ENCODE measurements at places on chromosomes 16 and 17.

DNA sequence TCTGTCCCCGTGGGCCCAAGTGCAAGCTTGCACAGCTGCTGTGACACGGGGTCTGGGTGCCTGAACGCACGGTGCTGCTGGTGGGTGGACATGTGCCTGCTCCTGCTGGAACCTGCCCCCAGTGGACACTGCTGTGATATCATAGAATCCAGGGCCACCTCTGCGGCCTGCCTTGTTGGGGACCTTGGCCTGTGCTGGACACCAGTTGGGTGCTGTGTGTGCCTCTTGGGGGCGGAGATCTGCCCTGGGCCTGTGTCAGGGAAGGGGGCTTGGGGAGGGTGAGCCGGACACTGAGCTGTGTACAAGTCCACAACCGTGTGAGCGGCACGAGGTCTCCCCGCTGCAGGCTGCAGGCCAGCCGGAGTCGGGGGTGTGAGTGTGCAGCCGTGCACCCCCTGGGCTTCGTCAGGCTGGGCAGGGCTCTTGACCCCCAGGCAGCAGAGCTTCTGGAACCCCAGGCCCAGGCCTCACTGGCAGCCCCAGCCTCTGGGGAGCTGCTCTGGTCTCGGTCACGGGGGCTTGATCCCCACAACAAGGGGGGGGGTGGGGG lies 33.3 kb downstream of the GSE1 start:
- no peak for DNase-seq

- peak; percentile 90 for DNase-seq
These were observed 25.8 kb downstream of the WSB1 start for GRCh38 chr17:27319541-27320221.

- DNase-seq: peak; percentile 73
These were observed 1.2 kb downstream of the RTN4RL1 start for GRCh38 chr17:2023692-2024571.

- DNase-seq: no peak
These were observed 43.3 kb upstream of the CHMP6 start for GRCh38 chr17:80948019-80948975.

GRCh38 chr16:80993307-80993706 lies 13.4 kb downstream of the CMC2 start:
- DNase-seq: no peak

DNA sequence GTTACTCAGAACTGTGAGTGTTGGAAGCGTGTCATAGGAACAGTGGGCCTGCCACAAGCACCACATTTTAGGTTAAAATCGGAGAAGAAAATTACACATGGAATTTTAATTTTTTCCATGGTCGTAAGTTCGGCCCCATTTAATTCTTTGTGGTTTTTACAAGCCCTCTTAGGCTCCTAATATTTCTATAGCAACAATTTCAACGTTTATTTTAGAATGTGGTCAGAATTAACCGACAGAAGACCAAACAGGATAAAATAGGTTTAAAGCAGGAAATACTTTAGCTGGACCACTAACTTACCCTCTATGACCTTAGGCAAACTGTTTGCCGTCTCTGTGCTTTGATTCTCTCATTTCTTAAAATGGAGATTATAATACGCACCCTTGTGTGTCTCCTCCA lies 69.9 kb downstream of the FTO start:
- no peak for DNase-seq

DNA sequence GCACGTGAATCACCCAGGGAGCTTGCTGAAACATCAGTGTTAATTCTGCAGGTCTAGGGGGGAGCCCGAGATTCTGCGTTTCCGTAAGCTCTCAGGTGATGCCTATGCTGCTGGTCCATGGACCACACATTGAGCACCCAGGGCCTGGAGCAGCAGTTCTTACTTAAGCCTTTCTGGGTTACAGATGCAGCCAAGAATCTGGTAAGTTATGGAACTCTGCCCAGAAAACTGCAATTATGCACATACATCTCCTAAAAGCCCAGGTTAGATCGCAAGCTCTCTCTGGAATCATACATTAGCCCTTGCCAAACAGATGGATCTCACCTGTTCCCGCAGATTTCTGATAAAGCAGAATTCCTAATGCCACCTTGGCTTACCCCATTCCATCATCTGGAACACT lies 265.9 kb upstream of the SALL1 start:
- no peak for DNase-seq

GRCh38 chr17:3003296-3004149 lies 59.9 kb downstream of the OR1D5 start:
- DNase-seq: peak; percentile 61

DNA sequence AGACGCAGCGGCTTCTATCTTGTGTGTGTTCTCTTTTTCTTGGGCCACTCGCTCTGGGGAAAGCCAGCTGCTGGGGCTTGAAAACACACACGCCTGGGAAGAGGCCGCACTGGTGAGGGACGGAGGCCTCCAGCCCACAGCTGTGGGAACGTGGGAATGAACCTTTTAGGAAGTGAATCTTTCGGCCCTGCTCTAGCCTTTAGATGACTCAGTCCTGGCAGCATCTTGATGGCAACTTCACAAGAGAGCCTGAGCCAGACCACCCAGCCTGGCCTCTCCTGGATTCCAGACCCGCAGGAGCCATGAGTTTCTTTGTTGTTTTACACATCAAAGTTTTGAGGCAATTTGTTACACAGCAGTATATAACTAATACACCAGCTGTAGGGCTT lies 2.2 kb upstream of the PDPK1 start:
- no peak for DNase-seq

GRCh38 chr17:75844530-75845057 lies 390 bp upstream of the UNC13D start:
- no peak for DNase-seq

DNA sequence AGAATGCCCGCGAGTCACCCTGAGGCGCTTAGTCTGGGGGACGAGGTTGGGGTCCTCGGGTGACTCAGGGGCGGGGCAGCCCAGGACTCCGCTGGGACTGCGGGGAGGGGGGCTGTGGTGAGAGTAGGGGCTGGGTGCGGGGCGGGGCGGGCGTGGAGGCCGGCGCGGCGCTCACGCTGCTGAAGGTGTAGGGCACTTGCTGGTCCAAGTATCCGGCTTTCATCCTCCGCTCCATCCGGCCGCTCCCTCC lies 832 bp downstream of the ETV4 start:
- no peak for DNase-seq

GRCh38 chr17:29837531-29837930 lies 92.5 kb downstream of the SSH2 start:
- DNase-seq: no peak

DNA sequence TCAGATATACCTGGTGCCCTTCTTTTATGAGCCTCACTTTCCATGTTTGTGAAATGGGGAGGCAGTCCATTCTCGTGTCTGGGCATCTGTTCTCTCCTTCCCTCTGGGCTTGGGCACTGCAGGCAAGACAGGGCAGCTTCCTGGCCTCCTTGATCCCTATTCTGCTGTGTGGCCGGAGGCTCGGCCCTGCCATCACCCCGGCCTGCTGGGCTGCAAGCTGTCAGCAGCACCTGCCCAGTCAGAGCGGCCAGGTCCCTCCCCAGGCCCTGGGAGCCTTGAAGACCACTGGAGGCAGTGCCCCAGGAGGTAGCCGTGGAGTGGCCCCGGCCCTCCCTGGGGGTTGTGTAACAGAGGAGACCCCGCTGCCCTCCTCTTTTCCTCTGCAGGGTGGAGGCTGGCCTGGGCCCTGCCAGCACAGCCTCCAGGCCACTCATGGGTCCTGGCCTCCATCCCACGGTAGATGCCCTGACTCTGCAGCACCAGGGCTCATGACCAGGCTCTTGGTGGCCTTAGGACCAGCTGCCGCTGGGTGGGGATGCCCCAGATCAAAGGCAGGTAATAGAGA lies 9.2 kb downstream of the KCNJ12 start:
- DNase-seq: no peak

- DNase-seq: no peak
These were observed 32.7 kb downstream of the YWHAE start for GRCh38 chr17:1367351-1367745.

GRCh38 chr17:50052241-50052796 lies 3.6 kb upstream of the ITGA3 start:
- DNase-seq: no peak

GRCh38 chr16:66572356-66572755 lies 6.1 kb downstream of the CMTM1 start:
- DNase-seq: no peak

DNA sequence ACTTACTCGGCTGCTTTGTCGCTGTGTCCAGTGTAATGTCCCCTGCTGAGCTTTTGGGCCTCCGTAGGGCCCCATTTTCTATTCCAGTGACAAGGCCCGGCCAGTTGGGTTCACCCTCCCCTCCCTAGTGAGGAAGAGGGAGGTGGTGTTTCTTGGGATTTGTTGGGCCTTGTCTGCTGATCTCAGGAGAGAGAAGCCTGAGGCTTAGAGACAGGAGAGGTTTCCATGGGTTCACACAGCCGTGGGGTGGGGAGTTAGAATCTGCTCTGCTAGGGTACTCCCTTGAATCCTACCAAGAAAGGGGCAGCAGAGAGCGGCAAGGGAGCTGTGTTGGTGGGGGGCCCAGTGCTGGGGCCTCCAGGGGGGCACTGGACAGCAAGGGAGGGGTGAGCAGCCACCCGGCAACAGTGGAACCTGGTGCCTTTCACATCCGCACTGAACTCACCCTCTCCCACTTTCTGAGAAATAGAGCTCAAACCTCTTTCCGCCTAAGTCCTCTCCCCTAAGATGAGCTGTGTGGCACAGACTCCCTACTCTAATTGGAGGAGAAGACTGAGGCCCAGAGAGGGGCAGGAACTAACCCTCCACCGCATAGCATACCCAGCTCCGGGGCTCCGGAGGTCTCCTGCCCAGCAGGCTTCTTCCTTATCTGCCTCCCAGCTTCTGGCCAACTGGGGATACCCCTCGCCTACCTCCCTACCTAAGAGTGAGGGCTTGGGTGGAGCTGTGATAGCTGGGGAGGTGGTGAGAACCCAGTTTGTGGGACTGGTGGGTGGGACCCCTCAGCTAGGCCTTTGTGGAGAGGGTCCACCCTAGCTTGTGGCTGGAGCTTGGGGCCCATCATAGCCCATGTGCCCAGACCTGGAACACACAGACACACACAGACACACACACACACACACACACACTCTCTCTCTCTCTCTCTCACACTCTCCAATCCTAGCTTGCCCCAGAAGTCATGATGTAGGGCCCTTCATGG lies 6.8 kb downstream of the TBKBP1 start:
- no peak for DNase-seq

DNA sequence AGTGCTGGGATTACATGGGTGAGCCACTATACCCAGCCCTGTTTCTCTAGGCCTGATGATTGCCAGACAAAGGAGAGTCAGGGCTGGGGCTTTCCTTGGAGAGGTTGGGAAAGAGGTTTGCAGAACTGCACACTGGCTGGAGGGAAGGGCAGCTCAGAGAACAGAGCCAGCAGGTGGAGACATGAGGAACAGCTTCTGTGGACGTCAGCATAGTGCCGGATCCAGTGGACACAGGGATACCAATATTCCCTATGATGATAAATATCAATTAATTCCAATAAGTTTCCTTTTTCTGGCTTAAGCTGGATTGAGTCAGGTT lies 43.2 kb upstream of the SCNN1B start:
- DNase-seq: no peak

- peak; percentile 12 for DNase-seq
These were observed 526 bp upstream of the RNASEK start for GRCh38 chr17:7011942-7012254.

- DNase-seq: no peak
These were observed 19.8 kb upstream of the GAA start for GRCh38 chr17:80081596-80081995.

DNA sequence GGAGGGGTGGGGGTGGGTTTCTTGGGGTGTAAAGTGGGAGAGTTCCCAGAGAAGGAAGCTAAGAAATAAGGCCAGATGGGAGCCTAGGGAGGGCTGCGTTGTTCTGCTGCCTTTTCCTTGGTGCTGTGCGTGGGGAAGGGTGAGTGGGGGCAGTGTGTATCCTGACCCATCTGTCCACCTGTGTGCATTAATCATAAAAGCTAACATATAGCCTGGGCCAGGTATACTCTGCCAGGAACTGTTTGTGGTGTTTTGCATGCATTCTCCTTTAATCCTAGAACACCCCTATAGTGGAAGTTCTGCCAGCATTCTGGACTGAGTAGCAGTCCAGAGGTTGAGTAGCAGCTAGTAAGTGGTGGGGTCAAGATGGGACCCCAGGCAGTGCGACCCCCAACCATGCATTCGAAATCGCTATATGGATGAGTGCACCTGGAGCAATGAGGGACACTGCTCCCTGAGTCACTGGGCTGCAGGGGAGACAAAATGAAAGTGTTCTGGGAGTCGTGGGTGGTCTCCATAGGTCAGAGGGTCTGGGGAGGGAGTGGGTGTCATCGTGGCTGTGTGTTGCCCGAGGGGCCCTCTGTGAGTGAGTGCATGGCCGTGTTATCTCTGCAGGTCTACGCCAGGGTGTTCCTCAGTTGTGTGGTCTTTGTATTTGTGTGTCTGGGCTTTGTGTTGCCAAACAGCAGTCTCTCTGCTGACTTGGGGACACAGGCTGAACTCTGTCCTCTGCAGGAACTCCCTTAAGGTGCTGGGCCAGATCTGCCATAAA lies 1.3 kb downstream of the ERBB2 start:
- DNase-seq: no peak

DNA sequence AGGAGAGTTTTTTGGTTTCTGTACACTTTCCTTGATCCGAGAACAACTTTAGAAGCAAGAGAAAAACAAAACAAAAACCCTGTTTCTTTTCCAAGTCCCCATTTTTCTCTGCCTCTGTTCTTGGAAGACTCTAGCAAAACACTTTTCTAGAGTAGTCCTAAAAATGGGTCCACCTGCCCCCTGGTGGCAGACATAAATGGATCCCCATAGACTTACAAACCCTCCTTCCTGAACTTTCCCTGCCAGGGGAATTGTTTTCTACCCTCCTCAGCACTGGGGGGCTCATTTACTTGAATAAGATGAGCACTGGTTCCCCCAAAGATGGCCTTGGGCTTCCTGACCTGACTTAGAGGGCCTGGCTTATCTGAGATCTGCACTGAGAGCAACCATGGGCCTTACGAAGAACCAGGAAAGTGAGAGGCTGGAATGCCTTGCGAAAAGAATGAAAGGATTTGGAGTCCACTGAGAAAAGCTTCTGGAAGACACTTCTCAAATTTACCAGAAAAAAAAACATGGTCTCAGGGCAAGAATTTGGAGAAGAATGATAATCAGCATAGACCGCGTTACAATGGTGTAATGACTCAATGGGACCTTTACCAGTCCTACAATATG lies 48.0 kb upstream of the CDYL2 start:
- DNase-seq: no peak

- no peak for DNase-seq
These were observed 85.7 kb upstream of the HS3ST2 start for GRCh38 chr16:22728167-22728836.

DNA sequence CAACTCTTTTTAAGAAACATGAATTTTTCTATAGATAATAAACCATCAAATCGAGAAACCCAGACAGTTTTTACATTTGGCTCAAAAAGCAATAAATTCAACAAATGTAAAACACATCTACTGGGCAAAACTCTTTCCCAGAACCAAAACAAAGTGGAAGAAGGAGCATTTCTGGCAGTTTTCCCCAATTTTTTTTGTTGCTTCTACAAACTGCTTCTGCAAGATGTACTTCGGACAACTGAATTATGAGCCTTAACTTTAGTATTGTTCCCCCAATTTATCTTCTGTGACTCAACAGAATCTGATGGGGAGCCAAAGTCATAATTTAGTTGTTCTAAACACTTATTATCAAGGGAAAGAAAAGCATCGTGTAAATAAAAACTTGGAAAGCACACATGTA lies 1047.2 kb downstream of the CDH11 start:
- DNase-seq: no peak

- DNase-seq: no peak
These were observed 30.1 kb downstream of the LCMT1 start for GRCh38 chr16:25141648-25142047.

Data from femur (tissue), 1 donor.